NCI-H2029 (cell line): ENCODE measurements at places on chromosomes 2 and 18.

DNA sequence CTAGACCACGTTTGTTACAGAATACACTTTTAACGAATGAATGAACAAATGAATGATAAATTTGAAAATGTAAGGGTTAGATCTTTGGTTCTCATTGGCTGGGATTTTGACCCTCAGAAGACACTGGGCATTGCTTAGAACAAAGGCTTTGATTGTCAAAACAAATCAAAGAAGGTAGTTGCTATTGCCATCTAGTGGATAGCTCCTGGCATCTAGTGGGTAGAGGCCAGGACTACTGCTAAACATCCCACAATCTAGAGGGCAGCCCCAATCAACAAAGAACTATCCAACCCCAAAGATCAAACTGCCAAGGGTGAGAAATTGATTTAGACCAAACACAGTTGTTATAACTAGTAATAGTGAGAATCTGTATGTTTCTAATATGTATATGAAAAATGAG, 552.3 kb downstream of the KCNJ3 start:
- DNase-seq: no peak

GRCh38 chr2:119261493-119262225, 38.0 kb downstream of the STEAP3 start:
- DNase-seq: no peak

DNA sequence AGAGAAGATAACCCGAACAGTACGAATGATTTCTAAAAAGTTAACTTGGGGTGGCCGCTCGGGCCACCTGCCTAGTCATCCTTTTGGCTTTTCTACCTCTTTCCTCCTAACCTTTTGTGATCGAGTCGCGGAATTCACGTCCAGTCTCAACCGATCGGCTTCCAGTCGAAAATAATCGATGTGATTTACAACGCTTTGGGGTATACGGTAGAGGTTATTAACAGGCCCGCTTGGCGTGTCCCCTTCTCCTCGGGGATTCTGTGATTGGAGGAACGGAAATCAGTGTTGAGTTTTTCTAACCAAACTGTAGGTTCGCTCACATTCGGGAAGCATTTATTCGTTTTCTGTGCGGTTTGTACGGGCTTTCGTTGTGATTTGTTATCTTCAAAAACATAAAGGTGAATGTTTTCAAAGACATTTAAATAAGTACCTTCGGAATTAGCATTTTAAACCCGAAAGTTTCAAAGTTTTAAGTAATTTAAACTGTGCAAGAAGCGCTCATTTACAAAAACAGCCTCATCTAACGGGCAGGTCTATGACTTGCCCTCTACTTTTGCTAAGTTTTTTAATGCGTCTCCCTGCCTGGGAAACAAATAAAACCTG, 588 bp upstream of the FOXI3 start:
- DNase-seq: no peak

GRCh38 chr2:112220831-112221230, 34.0 kb downstream of the ZC3H8 start:
- DNase-seq: no peak

DNA sequence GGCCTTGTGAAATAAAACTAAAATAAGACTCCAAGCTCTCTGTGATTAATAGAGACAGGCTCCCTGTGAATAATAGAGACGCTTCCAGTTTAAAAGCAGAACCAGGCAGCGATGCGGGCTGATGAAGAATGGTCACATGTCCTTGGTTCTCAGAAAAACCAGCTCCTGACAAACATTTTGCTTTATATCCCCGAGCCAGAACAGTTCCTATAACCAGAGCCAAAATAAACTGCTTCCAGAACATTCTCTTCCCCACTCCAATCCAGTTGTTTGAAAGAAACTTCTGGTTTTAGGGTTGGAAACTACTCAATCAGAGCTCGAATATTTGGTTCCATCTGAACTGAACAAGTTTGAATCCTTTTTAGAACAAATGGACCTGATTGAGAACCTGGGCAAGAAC, 213.7 kb downstream of the TSN start:
- DNase-seq: no peak

DNA sequence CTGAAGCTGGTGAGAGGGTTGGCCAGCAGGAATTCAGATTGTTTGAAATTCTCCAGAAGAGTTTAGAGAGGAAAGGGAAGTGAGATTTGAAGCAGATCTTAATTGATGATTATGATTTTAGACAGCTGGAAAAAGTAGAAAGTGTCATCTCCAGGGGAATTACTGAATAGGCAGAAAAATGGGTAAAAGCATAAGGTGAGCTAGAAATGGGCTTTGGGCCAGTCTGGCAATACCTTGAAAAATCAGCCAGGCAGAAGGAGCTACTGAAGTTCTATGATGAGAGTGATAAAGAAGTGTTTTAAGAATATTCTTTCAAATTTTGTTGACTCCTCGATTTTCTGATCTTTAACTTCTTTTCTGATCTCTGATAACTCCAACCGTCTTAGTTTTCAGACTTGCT, 172.9 kb upstream of the CCDC150 start:
- DNase-seq: no peak

DNA sequence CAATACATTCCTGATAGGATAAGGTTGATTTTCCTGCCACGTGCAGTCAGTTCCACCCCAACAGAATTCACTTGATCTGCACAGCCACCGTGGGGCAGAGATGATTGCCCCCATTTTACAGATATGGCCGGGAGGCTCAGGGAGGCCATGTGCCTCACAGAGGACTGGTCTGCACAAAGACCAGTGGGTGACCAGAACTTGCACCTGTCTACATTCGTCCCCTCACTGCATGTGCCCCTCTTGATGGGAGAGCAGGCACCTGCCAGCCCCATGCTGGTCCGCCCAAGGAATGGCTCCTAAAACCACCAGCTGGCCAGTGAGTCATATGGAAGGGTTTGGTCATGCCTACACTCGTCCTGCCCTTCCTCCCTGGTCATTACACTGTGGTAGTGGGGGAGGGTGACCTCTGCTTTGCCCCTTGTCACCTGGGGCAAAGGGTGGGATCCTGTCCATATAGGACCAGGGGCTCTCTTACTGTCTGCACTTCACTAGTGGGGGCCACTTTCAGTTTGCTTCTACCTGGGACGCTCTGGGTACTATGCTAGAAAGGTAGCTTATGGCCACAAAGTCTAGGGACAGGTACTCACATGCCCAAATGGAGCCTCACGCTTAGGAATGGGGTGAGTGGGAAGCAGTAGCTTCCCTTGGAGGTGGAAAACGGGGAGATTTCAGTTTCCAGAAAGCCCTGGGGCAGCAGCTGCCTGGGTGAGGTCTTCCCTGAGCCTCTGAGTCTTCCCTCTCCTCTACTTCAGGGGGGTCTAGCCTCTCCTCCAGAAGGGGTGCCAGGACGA, 14.7 kb downstream of the RRM2 start:
- DNase-seq: no peak

DNA sequence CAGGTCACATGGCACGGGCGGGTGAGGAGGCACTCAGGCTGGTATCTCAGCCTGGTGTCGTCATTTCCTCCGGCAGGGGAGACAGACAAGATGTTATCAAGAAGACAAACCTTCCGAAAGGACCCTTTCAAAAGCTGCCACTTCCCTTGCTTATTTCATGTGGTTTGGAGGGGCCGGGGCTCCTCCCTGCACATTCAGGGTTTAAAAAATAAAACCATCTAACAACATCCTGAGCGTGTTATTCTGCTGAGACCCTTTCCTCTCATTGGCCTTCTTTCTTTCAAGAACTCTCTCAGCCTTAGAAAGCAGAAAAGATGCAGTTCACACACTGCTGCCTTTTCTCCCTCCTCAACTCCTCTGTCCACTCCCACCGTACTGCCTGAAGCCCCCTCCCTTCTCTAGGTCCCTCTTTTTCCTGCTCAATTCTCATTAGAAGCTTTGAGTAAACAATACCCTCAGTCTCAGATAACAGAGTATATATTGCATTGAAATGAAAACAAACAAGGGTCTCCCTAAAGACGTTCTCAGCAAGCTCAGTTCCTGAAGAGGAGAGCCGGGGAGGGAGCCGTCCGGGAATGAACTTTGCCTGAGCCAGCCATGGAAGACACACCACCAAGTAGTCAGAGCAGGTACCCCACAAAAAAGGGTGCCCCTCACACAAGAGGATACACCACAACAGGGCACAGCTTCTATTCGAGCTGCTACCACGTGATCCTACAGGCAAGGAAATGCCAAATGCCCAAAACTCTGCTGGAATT, 9.7 kb downstream of the SMAD7 start:
- DNase-seq: no peak

DNA sequence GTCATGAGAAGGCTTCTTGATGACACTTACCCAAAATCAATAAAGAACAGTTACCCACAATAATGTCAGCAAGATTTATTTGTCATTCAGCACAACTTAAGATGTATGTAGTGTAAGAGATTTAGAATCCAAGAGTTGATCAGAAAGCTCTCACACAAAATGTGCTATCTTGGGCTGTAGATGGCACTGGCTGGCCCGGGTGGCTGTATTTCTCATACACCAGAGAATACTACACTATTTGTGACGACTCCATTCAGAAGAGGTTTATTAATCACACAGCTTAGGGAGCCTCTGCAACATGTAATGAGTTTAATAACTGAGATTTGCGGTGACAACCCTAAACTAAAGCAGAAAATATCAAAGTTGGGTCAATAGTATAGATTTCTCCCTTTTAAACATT, 530.4 kb upstream of the KLHL29 start:
- no peak for DNase-seq

- no peak for DNase-seq
Measured at GRCh38 chr2:33129263-33130053, 182.7 kb downstream of the LTBP1 start.

GRCh38 chr2:128832946-128833663, 514.4 kb upstream of the HS6ST1 start:
- no peak for DNase-seq
